ENCODE measurements at places on chromosomes 11 and 22.

DNA sequence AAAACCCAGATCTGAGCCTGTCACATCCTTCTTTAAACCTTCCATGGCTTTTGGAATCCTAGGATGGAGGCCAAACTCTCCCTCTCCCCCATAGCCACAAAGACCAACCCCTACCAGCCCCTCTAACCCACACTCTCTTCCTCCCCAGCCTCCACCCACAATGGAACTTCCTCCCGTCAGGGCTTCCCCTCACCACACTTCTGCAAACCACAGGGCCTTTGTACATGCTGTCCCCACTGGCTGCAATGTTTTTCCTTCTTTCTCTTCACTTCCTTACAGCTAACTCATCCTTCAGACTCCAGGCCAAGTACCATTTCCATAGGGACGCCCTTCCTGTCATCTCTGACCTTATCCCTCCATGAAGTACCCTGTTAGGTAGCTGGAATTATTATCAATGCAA lies 393.5 kb downstream of the MN1 start:
- DNase-seq, result no peak

DNA sequence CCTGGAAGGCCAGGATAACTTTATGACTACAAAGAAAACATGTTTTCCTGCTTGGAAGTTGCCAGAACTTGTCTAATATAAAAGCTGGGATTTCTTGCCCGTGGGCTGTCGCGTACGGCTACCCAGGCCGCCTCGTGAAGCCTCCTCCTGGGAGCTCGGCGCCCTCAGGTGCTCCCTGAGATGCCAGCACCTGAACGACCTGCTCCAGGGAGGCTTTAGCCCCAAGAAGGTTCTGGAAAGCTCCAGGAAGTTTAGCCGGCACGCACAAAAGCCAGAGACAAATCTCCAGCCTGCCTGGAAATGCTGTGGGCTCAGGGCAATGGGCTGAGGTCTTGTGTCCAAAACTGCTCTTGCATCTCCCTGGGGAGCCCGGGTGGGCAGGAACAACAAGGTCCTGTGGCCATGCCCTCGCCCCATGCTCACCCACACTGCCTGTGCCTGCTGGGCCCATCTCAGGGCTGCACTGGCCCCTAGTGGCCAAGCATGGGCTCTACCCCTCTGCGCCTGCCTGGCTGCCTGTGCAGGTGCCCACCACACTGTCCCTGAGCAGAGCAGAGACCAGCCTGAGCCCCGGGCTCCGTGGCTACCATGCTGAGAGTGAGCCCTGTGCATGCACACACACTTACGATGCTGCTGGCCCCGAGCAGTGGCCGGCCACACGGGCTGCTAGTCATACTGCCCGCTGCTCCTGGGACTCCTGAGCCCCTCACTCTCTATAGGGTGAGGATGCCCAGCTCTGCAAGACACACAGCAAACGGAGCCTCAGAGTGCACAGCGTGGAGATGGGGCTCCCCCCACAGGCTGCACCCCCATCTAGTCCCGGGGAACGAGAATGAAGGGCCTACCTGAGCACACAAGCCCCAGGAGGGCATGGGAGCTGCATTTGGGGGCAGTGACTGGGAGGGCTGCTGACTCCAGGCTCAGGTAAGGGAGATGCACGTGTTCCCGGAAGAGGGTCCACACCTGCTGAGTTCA lies 4.9 kb upstream of the CELSR1 start:
- DNase-seq, result peak; percentile 65

DNA sequence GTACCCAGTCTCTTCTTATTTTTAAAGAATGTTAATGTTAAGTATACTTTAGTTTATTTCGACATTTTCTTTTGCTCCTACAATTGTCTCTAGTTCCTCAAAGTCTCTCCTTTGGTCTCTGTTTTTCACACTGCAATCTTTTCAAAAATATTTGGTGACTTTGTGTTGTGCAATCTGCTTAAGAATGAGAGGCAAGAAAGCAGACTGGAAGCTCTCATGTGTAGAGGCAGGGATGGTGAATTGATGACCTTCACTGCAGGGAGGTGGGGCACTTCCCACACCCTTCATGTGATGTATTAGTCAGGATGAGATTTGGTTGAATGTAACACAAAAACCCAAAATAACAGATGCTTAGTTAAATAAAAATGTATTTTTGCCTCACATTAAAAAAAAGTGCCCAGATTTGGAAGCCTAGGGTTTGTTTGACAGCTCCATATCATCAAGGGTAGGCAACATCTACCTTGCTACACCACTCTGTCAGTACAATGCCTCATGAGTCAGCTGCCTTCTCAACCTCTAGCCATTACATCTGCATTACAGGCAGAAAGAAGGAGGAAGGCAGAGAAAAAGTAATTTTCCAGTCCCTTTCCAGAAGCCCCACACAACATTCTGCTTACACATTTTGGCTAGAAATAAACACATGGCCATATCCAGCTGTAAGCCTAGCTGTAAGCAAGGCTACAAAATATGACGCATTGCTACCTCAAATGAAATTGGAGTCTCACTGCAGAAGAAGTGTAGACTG lies 3.8 kb upstream of the MMP27 start:
- DNase-seq, result no peak

GRCh38 chr22:21102659-21103267 lies 57.0 kb downstream of the LRRC74B start:
- DNase-seq, result peak; percentile 79
